ENCODE measurements at places on chromosomes 7 and 10.

DNA sequence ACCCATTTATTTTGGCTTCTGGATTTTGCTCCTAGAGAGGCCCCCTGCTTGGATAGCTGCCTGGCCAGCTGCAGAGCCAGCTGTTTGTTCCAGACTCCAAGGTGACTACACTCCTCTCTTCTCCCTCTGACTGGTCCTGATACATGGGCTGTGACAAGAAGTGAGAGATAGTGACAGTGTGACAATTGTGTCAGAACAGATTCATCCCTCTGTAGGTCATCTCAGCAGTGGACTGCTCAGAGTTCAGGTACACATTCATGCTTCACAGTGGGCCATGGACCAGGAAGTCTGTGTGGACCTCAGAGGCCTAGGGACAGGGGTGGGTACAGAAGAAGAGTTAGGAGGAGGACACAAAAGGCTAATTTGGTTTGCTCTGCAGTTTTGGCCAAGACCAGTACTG is 188.2 kb upstream of the MKLN1 start:
- no peak for DNase-seq

DNA sequence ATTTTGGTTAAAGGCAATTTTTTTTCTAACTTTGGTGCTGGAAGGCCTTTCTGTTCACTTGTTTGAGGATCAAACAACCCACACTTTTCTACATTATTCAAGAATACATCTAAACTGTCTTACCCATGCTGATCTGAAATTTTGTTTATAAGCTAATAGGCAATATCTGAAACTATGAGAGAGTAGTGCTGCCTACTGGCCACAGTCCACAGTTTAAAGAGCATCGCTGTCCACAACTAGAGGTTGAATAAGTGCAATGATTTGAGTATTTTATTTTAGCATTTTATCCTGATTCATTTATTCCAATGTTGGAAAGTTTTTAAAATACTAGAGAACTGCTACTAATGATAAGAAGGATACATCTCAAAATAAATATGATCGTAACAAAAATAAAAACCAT is 306.9 kb downstream of the ELMO1 start:
- no peak for DNase-seq

DNA sequence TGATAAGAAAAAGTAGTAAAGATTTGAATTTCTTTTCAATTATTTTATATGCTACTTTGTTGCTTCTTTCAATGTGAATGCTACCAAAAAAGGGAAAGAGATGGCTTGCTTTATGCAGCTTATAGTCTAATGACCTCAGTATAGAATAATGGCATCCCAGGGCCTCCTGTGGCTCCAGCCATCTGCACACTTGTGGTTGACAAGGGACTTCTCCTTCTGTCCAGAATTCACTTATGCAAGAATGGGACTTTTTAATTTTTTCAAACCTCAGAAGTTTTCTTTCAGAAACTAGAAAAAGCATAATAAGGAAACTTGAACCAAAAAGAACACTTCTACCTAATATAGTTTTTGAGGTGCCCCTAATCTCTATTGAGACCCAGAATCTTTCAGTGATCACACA is 310.9 kb downstream of the CTNNA3 start:
- DNase-seq, result peak; percentile 36

GRCh38 chr7:8932751-8933150 is 499.3 kb downstream of the NXPH1 start:
- DNase-seq, result no peak

GRCh38 chr7:37916017-37916672 is 472 bp downstream of the SFRP4 start:
- DNase-seq, result no peak

DNA sequence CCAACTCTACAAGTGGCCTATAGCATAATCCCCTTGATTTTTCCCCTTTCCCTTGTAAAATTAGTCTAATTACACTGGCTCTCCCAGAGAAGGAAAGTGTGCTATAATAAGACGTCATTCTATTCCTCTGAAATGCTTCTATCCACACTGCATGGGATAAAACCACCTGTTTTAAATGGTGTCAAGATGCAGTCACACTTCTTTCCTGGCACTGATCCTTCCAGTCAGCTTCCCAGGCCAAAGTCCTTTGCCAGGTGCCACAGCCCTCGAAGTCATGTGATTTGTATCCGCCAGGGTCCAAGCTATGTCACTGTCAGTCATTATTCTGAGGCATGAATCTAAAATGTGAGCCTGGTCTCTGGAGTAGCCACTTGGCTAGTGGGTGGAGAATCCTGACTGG is 169.0 kb upstream of the KIAA1217 start:
- no peak for DNase-seq

GRCh38 chr7:78134256-78134655 is 335.7 kb downstream of the PHTF2 start:
- DNase-seq, result peak; percentile 81

GRCh38 chr7:105773030-105773460 is 103.4 kb downstream of the ATXN7L1 start:
- DNase-seq, result no peak

DNA sequence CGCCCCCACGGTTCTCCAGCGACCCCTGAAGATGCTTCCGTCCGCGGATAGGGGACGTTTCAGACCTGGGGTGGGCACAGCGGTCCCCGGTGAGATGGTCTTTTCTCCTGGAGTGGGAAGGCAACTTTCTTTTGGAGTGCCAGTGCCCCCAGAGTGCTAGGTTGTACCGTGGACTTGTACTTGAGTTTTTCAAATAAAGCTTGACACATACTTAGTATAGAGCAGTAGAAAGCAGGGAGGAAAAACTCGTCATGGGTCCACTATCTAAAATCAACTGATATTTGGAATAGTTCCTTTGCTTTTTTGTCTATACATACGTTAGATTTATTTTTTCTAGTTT is 28.4 kb downstream of the RBM20 start:
- no peak for DNase-seq

DNA sequence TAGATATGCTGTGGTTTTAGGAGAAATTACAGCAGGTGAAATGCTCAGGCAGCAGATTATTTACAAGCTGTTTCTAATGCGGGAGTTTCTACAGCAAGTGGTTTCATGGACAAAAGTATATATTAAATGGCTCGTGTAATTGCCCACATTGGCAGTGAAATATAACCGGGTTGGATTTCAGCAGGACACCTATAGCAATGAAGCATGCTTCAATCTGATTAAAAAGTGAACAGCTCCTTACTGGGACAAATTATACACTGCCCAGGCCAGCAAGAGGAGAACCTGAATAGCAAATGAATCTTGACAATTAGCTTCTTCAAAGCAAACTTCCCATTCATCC is 35.2 kb upstream of the LYZL1 start:
- peak; percentile 27 for DNase-seq

- DNase-seq, result no peak
Observed at GRCh38 chr10:102167861-102168260, 15.7 kb downstream of the NOLC1 start.

DNA sequence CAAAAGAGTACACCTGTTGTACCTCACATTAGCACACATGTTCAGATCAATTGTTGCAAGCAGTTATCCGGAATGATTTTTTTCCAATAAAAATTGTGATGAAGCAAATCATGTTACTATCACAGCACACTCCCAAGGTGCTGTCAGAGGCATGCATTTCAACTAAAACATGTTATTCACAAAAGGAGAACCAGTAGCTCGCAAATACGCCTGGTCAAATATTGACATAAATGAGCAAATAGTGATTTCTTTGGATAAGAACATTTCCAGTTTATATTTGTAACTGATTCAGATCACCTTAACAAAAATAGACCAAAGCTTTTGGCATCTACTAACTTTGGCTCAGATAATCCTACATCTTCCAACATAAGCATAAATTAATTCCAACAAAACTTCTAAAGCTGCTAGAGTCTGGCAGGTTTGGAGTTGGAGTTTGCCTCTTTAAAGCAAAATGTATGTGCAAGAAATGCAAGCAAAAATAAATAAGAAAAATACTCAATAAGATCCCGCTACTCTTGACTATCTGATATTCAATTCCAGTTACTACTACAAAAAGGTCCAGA is 208.0 kb downstream of the SFMBT2 start:
- DNase-seq, result no peak

DNA sequence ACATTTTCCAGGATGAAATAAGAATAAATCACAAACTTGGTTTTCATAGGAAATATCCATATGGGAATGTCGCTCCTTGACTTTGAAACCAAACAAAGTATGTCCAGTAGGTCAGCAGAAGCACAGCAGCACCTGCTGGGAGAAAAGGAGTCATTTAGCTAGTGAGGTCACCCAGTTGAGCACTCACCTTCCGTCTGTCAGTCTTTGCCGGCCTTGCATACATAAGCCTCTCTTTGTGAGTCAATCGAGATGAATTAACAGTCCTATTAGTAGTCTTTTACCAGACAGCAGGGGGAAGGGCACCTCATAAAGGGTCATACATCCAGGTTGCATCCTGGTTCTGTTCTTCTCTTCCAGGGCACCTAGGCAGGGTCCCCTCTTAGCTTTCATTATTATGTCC is 232.5 kb upstream of the FZD1 start:
- DNase-seq, result no peak

GRCh38 chr10:70559861-70560260 is 42.7 kb downstream of the PRF1 start:
- no peak for DNase-seq

GRCh38 chr10:55146032-55146431 is 345.0 kb upstream of the PCDH15 start:
- DNase-seq, result peak; percentile 52

DNA sequence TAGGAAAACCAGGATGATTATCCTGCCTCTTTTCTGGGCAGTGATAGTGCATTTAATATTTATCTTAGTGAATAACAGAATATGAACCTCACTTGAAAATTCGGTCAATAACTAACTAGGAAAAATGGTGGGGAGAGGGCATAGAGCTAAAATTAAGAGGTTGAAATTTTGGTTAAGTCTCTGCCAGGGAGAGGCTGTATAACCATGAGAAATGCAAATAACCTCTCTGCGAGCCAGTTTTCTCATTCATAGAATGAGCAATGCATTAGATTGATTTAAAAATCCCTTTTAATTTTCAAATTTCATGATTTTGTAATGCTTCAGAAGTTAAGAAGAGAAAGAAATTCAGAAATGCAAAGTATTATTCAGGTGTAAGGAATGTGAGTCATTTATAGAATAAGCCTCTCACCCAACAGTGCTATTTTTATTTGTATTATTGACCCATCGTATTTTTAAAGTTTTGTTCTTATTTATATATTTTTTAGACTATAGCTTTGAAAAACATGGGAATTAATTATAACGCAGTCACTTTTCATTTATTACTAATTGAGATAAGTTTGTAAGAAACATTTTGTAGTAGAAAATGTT is 104.7 kb downstream of the PHF14 start:
- no peak for DNase-seq

- DNase-seq, result peak; percentile 3
Observed at GRCh38 chr7:139648941-139649425, 125.5 kb downstream of the CLEC2L start.

GRCh38 chr10:94403380-94404213 is 1.3 kb downstream of the TBC1D12 start:
- peak; percentile 87 for DNase-seq

- no peak for DNase-seq
Observed at GRCh38 chr7:85734823-85735222, 548.0 kb upstream of the SEMA3D start.

DNA sequence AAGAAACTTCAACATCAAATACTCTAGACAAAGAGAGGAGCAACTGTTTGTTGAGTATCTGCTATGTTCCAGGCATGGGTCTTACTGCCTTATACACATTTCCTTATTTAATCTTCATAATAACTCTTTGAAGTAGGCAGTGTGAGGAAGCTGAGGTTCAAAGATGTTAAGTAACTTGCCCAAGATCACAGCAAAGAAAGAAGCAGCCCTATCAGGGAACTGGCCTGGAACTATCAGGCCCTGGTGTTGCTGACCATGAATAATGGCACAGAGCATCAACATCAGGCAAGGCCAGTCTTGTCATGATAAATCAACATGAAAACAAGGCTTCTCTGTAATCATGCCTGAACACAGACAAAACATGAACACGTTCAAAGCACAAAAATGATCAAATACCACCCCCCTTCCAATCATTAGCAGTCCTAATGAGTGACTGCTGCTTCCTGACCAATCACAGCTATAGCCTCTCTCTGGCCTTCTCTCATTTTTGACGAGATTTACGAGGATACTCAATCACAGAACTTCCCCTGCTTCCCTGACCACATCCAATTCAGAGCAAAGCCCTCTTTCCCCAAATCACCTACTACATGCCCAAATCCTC is 2.3 kb downstream of the GSDME start:
- no peak for DNase-seq

GRCh38 chr10:3820255-3820654 is 35.2 kb upstream of the KLF6 start:
- no peak for DNase-seq

GRCh38 chr10:100745882-100746783 is 751 bp downstream of the PAX2 start:
- no peak for DNase-seq

- no peak for DNase-seq
Observed at GRCh38 chr7:130141161-130141883, 63.9 kb downstream of the TMEM209 start.

GRCh38 chr7:105125745-105126144 is 111.7 kb downstream of the KMT2E start:
- no peak for DNase-seq

- no peak for DNase-seq
Observed at GRCh38 chr7:140312141-140312846, 86.0 kb downstream of the SLC37A3 start.

DNA sequence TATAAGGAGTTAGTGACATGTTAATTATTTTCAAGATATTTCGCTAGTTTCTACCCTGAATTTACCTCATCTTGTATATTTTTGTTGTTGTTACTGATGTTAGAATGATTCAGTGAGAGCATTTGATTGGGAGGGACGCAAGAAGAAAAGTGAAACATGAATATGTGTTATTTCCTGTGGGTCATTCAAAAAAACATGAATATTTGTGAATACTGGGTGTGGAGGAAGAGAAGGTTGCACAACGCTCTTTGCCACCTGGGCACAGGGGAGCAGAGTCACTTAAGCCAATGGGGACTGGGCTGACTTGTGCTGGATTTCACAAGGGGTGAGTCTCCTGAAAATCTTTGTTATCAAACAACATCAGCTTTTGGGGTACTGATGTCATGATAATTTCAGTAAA is 39.5 kb downstream of the AGK start:
- no peak for DNase-seq

DNA sequence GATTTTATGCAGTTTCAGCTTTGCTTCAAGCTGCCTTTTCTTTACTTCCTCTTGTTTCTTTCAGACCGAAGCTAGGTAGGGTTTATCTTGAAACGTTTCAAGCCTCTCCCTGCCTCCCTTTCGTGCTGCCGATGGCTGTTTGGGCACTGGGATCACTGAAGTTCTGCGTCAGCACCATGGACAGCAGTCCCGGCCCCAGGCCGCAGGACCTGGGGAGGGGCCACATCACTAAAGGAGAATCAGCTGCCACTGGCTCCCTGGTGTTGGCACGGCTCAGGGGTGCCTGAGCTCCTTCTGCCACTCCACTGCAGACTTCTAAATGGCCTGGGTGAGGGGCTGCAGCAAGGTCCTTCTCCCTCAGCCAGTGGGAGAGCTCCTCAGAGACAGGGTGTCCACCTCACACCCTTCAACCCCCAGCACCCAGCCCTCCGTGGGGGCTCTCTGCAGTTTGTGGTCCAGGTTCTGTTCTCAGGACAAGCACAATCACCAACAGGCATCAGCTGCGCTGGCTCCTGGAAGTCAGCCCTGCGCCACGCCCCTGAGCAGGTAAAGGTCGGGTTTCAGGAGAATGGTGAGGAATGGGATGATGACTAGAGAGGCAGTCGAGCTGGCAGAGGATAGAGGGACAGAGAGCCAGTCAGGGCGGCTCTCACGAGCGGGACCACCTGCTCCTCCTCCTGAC is 387.2 kb downstream of the TCERG1L start:
- DNase-seq, result peak; percentile 38
